ENCODE measurements at places on chromosomes 13 and 19.

- no peak for DNase-seq
Measured at GRCh38 chr19:9566729-9567128, 17.6 kb downstream of the ZNF121 start.

- no peak for DNase-seq
Measured at GRCh38 chr19:3184847-3185460, 776 bp upstream of the NCLN start.

DNA sequence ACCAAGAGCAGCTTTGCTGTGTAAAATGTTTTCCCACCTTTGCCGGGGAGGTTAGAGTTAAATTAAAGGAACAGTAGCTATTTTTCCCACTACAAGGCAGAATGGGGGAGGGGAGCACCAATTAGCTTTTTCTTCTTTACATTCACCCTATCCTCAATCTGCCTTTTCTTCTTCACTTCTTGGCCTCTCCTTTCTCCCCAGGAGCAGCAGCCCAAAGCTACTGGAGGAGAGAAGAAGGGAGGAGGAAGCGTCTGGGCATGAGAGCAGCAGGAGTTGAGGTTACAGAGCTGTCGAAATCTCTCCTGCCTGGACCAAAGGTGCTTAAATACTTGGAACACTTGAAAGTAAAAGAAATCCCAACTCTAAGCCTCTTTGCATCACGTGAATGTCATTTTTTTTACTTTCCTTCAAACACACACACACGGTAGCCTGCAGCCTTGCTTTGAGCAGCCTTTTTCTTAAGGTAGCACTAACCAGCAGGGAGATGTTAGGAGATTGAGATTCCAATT is 39.0 kb upstream of the WASF3 start:
- no peak for DNase-seq

DNA sequence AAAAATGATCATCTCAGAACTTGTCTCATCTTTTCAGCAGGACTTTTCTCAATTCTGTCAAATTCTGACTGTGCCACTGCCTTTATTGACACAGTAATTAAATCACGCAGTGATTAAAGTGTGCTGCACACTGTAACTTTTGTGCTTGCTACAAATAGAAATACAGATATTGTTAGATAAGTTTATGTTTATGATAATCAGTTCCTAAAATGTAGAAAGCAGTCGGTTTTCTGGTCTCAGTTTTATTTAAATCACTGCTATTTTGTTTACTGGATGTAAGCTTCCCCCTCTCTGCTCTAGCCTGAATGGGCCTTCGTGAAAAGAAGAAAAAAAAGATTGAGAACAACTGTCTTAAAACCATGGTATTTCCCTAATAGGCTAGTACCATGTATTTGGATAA is 258.8 kb upstream of the STARD13 start:
- DNase-seq = no peak

- DNase-seq = peak; percentile 74
Measured at GRCh38 chr13:110557610-110558305, 3.8 kb downstream of the RAB20 start.

DNA sequence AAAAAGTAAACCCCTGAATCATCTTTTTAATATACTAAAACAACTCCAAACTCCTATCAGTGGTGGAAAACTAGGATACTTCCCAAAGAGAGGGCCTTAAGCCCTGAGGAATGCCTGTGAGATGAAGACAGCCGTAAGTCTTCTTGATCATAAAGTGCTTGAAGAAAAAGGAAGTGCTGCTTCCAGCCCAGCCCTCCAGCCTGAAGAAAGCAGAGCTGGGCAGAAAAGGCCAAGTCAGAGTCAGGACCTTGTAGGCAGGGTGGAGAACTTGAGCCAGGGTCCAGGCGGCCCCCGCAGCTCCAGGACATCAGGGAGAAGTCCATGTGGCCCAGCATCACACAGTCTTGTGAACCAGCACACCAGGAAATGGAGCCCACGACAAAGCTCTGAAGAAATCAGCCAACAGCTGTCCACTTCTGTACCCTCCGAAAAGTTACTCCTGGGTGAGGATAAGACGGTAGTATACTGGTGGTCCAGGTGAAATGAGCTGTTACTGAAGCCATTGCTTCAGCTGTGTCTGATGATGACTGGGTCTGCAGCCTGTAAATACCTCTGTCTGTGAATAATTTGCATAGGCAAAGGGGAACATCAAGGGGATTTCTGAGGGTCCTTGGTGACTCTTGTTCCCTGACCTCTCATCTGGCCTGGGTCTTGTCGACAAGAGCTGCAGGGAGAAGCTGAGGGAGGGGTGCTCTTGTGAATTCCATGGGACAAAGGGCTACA is 18.7 kb upstream of the CRYL1 start:
- no peak for DNase-seq

GRCh38 chr13:86383561-86383960 is 584.3 kb upstream of the SLITRK6 start:
- DNase-seq = no peak

GRCh38 chr13:77213644-77214043 is 113.2 kb downstream of the MYCBP2 start:
- DNase-seq = no peak

GRCh38 chr13:59790626-59791025 is 373.1 kb downstream of the DIAPH3 start:
- DNase-seq = no peak

DNA sequence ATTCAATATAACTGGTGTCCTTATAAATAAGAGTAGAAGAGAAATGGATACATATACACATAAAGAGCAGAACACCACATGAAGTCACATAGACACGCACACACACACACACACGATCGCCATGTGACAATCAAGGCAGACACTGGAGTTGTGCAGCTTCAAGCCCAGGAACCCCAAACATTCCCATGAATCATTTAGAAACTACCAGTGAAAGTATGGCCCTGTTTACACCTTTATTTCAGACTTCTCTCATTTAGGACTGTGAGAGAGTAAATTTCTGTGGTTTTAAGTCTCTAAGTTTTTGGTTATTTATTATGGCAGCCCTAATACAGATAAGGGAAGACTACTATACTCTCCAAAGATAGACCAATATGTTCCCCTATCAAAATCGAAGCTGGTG is 20.4 kb upstream of the TNFSF13B start:
- DNase-seq = no peak

GRCh38 chr13:43110036-43110435 is 86.7 kb downstream of the DNAJC15 start:
- DNase-seq = no peak

Measured in posterior vena cava (tissue), 2 donors.